Activated CD8-positive, alpha-beta T cell treated with anti-CD3 and anti-CD28 coated beads, Interleukin-2, amount 10 ng/mL, durations not matched to agents 7 days and 5 days (primary cell): ENCODE measurements at places on chromosomes 2 and 18. TPM values are rescaled to one million over a fixed set of nuclear protein-coding genes. Genes with fewer than 3 reads are reported as not detected.

GRCh38 chr2:170481201-170481600, 233.9 kb upstream of the SP5 start:
- DNase-seq, result no peak

DNA sequence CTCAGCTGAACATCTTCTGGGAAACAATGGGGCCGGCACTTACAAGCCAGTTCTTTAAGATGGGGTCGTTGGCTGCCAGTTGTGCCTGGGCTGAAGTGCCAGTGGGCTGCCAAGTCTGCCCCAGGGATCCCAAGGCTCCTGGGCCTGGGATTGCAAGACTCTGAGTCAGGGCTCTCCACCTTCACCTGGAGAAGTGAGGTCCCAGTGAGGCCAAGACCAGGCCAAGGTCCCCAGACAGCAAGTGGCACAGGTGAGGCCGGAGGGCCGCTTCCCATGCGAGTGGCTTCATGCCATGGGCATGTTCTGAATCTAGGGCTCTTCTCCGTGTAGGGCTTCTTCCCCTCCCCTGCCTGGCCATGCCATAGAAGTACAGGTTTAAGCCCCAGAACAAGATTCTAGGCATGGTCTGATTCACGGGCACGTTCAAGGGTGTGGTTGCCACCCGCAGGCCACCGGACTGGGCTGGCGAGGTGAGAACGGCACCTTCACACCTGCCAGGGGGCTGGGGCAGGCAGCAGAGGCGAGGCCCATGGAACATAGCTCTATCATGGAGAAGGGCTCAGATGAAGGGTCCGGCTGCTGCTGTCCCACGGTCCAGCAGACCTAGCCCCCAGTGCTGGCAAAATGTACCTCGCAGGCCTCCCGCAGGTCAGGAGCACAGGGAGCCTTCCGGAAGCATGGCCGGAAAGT, 36.4 kb downstream of the TWIST2 start:
- no peak for DNase-seq

DNA sequence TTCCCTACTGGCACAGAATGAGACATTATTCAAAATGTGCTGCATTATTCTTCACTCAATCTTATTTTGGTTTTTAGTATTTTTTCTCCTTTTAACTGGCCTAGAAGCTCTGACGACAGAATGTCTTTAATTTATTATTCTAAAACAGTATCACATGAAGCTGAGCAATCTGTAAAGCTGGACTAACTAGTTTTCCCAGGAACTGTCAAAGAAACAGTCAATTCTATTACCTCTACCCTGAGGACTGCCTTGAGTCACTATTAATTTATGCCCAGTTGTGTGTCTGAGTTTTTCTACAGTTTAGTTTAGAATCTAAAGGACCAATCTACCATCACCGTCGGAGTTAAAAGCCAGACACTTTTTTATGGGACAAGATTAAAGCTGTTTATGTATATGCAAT, 31.6 kb downstream of the MBD2 start:
- no peak for DNase-seq

- no peak for DNase-seq
Observed at GRCh38 chr2:138722316-138722715, 57.9 kb downstream of the NXPH2 start.

- no peak for DNase-seq
Observed at GRCh38 chr2:10579876-10580514, 109.8 kb downstream of the NOL10 start.

DNA sequence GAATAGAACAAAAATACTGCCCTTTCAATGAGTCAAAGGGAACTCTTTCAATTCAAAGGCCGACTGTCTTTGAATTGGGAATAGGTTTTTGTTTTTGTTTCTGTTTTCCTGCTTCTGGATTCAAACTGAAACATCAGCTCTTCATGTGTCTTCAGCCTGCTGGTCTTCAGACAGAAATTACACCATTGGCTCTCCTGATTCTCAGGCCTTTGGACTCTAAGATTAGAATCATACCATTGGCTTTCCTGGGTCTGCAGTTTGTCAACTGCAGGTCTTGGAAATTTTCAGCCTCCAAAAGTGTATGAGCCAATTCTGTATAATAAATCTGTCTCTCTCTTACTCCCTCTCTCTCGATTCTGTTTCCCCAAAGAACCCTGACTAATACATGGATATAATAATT, 31.1 kb downstream of the CTLA4 start:
- DNase-seq, result no peak

GRCh38 chr2:44016282-44016681, 20.5 kb upstream of the LRPPRC start:
- peak; percentile 71 for DNase-seq

DNA sequence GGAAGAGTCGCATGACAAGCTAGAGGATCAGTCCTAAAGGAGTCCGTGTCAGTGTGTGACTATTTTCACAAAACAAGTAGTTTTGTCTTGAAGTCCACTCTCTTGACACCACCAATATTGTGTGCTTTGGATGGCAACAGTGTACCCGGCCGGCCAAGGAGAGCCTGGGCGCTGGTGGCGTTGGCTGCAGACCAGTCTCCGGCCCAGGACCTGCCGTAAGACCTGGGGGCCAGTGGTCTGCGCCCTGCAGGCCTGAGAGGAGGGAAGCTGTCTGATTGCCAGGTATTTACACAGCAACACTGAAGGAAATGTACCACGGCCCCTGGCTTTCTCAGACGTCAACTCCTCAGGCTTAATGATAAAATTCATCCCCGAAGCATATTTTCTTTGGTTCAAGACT, 472.4 kb upstream of the SALL3 start:
- no peak for DNase-seq

DNA sequence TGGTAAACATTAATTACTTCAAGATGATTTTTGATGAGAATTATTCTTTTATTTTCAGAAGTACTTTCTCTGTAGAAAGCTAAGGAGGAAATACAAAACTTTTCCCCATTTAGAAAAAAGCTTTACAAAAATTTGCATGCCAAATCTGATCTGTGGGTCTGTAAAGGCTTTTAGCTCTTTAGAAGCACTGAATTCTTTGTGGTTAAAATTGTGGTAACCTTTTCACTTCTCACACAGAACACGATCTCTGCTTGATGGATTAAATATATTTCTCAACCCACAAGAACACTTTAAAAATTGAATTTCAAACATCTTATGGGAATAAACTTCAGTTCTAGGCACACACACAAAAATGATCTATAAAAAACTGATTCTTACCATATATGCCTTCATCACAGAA, 63.7 kb downstream of the VIL1 start:
- no peak for DNase-seq

DNA sequence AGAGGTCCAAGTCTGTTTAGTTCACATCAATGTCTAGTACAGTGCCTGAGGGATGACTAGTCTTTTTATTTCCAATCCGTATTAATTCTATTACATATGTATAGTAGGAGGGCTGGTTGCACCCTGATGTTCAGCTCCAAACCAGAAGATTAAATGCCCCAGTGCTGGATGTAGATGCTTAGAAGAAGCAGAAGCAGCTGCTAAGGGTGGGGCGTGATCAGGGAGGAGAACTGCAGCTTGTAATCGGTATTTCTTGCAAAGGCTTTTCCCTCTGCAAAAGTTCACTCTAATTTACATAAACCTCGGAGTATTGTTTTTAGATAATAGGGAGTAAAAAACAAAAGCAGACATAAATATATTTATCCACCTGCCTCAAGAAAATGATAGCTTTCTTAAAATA, 145.3 kb upstream of the ITGA4 start:
- DNase-seq, result peak; percentile 50

DNA sequence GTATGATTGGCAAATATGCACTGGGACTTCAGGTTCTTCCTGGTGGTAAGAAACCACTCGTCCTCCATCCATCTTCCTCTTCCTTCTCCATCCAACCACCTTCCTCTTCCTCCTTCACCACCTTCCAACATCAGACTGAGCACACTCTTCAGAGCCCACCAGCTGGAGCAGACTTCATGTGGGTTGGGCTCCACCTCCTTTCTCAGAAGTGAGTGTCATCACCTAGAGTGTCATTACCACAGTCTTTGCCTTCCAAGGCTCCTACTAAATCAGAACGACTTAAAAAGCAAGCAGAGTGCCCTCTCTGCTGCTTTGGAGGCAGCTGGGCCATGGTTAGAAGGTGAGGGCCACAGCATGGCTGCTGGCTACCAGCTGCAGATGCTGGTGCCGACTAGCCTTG, 171.6 kb downstream of the SH3RF3 start:
- no peak for DNase-seq

- DNase-seq, result no peak
Observed at GRCh38 chr2:12847694-12848575, 131.2 kb downstream of the TRIB2 start.

- no peak for DNase-seq
Observed at GRCh38 chr18:61941948-61942471, 49.2 kb upstream of the RNF152 start.

GRCh38 chr2:18373081-18373480, 187.4 kb downstream of the RDH14 start:
- no peak for DNase-seq

DNA sequence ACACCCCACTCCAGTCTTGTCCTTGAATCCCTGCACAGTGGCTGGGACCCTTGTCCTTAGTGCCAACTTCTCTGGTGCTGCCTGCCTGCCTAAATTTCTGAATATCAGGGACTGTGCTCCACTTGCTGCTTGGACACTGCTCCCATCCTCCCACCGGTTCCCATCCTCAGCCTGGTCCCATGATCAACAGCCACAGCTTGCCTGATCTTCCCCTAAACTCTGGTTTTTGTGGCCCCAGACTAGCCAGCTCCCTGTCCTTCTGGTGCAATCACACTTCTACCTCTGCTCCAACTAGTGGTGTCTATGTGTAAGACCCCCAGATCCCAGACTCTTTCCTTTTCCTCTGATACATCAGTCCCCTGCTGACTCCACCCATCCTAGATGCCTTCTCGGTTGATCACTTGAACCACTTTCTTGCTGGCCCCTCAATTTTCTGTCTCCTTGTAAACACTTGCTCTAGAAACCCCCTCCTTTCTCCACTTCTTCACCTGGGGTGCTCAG, 37.2 kb upstream of the POLE4 start:
- DNase-seq, result no peak

DNA sequence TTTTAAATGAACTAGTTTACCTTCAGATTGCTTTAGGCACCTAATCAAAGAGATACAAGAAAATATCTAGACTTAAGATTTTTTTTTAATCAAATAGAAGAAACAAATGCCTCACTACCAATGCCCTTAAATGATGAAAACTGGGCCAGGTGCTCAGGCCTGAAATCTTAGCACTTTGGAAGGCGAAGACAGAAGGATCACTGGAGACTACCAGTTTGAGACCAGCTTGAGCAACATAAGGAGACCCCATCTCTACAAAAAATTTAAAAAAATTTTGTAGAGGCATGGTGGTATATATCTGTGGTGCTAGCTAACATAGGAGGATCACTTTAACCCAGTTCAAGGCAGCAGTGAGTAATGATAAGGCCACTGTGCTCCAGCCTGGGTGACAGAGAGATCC, 675.1 kb downstream of the NRXN1 start:
- no peak for DNase-seq

DNA sequence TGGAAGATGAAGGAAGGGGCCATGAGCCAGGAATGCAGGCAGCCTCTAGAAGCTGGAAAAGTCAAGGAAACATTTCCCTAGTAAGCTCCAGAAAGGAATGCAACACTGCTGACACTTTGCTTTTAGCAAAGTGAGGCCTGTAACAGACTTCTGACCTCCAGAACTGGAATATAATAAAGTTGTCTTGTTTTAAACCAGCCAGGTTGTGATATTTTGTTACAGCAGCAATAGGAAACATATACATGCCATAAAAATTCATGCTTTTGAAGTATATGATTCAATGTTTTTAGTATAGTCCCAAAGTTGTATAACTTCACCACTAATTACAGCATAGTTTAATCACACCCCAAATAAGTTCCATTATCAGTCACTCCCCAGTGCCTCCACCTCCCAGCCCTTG, 15.2 kb upstream of the ZNF396 start:
- no peak for DNase-seq

GRCh38 chr2:215970425-215970824, 42.9 kb downstream of the MREG start:
- no peak for DNase-seq

DNA sequence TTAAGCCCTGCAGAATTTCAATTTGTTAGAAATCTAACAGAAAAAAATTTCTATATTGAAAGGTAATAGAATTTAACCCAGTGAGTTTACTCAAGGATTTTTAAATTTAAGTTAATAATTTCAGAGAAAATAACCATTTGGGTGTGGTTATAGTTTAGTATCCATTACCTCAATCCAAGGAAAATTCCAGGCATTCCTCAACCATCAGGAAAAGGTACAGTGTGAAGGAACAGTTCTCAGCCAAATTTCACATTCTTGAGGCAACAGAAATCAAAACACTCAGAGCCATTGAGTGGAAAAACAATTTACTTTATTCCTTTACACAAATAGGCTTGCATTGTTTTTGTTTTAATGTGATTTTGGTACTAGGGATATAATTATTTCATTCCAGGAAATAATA, 45.6 kb downstream of the ONECUT2 start:
- DNase-seq, result no peak

DNA sequence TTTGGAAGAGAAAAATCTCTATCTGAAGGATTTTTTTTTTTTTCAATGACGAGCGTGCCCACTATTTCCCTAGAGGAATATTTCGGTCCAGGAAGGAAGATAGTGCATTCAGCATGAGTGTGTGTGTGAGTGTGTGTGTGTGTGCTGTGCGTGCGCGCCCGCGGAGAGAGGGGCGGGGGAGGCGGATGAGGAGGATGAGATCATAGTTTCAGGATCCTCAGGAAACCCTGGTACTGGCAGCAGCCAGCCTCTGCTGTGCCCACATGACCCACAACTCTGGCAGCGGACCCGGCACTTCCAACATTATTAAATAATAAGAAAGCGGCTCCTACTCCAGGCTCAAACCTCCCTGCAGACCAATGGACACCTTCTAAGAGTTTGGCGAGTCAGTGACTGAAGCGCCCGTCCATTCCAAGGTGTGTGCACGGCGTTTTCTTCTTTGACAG, 217.0 kb upstream of the DTNA start:
- peak; percentile 37 for DNase-seq

- peak; percentile 36 for DNase-seq
Observed at GRCh38 chr2:121634354-121635307, 14.6 kb downstream of the CLASP1 start.

GRCh38 chr18:36493349-36494159, 196.0 kb downstream of the FHOD3 start:
- DNase-seq, result no peak

DNA sequence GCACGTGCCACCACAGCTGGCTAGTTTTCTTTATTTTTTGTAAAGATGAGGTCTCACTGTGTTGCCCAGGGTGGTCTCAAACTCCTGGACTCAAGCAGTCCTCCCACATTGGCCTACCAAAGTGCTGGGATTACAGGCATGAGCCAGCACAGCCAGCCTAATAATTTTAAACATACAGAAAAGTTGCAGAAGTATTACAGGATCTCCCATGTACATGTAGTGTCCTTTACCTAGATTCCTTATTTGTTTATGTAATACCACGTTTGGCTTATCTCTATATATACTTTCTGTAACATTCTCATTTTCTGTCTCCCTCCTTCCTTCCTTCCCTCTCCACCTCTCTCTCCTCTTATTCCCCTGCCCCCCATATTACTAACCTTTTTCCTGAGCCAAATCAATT, 41.7 kb downstream of the PPM1B start:
- DNase-seq, result no peak

The PLB1 gene
- 1.0 TPM for total RNA-seq

The CDKL4 gene
- total RNA-seq, result 1.1 TPM

The KCNJ13 gene
- total RNA-seq, result not detected

The AMER3 gene
- not detected for total RNA-seq

The ARHGAP25 gene
- total RNA-seq, result 68.7 TPM

The MDH1 gene
- 197 TPM for total RNA-seq

The RMDN2 gene
- total RNA-seq, result 1.9 TPM

The KIF5C gene
- 6.5 TPM for total RNA-seq

The PHLPP1 gene
- total RNA-seq, result 3.5 TPM

The TRABD2A gene
- 73.2 TPM for total RNA-seq

The IL1A gene
- total RNA-seq, result not detected
